ENCODE measurements at places on chromosomes 11 and 22. TPM values are rescaled to one million over a fixed set of nuclear protein-coding genes. Genes with fewer than 3 reads are reported as not detected.

The MPPED1 gene
- not detected for total RNA-seq

The CDC42BPG gene
- total RNA-seq: under 0.01 TPM

The PKDREJ gene
- total RNA-seq: not detected

The CCDC81 gene
- 5.6 TPM for total RNA-seq

The BTG4 gene
- not detected for total RNA-seq

The DBX1 gene
- not detected for total RNA-seq

The API5 gene
- 59.9 TPM for total RNA-seq

The OR51I1 gene
- total RNA-seq: not detected

The LYVE1 gene
- total RNA-seq: not detected

The DDX25 gene
- not detected for total RNA-seq

The BRMS1 gene
- 57.9 TPM for total RNA-seq

The SLC2A11 gene
- 3.2 TPM for total RNA-seq

The AQP11 gene
- 1.4 TPM for total RNA-seq

DNA sequence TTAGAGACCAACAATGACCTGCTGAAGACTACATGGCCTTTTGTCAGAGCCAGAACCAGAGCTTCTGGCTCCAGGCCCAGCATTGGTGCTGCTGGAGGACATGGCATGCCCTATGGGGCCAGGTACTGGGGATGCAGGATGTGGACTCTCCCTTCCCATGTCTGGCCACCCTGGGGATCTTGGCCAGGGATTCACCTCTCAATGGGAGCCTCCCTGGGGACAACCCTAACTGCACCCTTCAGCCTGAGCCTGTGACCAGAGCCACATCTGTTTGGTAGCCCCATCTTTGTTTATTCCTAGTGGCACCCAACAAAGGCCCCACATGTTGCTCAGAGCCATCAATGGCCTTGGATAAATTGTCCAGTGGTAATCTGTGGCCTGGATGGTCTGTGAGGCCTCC, 5.8 kb downstream of the KLHL35 start:
- no peak for DNase-seq
- peaks cover 21% of the 10 kb centered on the region for H3K27me3 ChIP-seq
- no peak overlapping the region for H3K27ac ChIP-seq
- H3K36me3 ChIP-seq: peaks cover 17% of the 10 kb centered on the region
- no peak overlapping the region for H3K4me3 ChIP-seq

- no peak for DNase-seq
- H3K27ac ChIP-seq: no peak overlapping the region
These were observed 13.8 kb downstream of the TSPAN32 start for GRCh38 chr11:2315395-2316168.

GRCh38 chr11:23320131-23320530, 459.9 kb upstream of the CCDC179 start:
- H3K36me3 ChIP-seq: no peaks in the 10 kb centered on the region
- DNase-seq: no peak
- H3K27ac ChIP-seq: no peak overlapping the region
- no peak overlapping the region for H3K4me3 ChIP-seq
- H3K4me1 ChIP-seq: no peaks in the 10 kb centered on the region

- H3K4me3 ChIP-seq: no peak overlapping the region
- H3K4me1 ChIP-seq: peaks cover 4% of the 10 kb centered on the region
- peaks cover 9% of the 10 kb centered on the region for H3K27me3 ChIP-seq
- no peak for DNase-seq
- no peak overlapping the region for H3K27ac ChIP-seq
These were observed 50.9 kb downstream of the THAP12 start for GRCh38 chr11:76329983-76330382.

DNA sequence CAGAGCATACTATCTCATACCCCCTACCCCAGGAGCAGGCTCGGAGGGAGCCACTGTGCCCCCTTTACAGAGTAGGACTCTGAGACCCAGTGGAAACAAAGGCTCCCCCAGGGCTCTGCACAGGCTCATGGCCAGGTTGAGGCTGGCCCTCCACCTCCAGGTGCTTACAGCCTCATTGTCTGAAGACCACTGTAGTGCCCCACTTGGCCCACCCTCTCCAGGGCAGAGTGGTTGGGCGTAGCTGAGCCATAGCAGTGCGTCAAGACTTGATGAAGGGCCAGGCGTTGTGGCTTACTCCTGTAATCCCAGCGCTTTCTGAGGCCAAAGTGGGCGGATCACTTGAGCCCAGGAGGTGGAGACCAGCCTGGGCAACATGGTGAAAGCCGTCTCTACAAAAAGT, 1.7 kb downstream of the ANKRD13D start:
- H3K36me3 ChIP-seq: peaks cover 32% of the 10 kb centered on the region
- no peaks in the 10 kb centered on the region for H3K27me3 ChIP-seq
- DNase-seq: no peak

GRCh38 chr11:128505449-128506065, 81.8 kb downstream of the ETS1 start:
- peaks cover 49% of the 10 kb centered on the region for H3K4me1 ChIP-seq
- no peak overlapping the region for H3K4me3 ChIP-seq
- no peaks in the 10 kb centered on the region for H3K27me3 ChIP-seq
- no peak overlapping the region for H3K27ac ChIP-seq
- DNase-seq: no peak

DNA sequence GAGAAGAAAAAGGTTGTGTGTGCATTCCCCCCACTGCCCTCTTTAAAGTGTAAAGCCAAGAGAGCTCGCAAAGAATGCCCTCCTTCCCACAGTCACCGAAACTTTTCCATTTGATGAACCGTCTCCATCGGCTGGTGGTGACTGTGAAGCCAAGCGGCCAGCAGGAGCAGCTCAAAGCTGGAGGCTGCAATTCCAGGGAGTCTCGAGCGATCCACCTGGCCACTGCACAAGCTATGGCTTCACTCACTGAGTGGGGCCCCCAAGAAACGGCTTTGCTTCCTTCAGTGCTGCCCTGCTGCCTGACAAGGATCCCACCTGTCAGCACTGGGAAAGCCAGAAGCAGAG, 117.7 kb downstream of the ABTB2 start:
- no peaks in the 10 kb centered on the region for H3K36me3 ChIP-seq
- peaks cover 8% of the 10 kb centered on the region for H3K4me1 ChIP-seq
- H3K27me3 ChIP-seq: no peaks in the 10 kb centered on the region
- DNase-seq: no peak
- no peak overlapping the region for H3K27ac ChIP-seq

- H3K4me1 ChIP-seq: peaks cover 1% of the 10 kb centered on the region
- no peak for DNase-seq
- no peaks in the 10 kb centered on the region for H3K27me3 ChIP-seq
- no peak overlapping the region for H3K4me3 ChIP-seq
These were observed 10.9 kb downstream of the TRIM22 start for GRCh38 chr11:5700421-5701054.

DNA sequence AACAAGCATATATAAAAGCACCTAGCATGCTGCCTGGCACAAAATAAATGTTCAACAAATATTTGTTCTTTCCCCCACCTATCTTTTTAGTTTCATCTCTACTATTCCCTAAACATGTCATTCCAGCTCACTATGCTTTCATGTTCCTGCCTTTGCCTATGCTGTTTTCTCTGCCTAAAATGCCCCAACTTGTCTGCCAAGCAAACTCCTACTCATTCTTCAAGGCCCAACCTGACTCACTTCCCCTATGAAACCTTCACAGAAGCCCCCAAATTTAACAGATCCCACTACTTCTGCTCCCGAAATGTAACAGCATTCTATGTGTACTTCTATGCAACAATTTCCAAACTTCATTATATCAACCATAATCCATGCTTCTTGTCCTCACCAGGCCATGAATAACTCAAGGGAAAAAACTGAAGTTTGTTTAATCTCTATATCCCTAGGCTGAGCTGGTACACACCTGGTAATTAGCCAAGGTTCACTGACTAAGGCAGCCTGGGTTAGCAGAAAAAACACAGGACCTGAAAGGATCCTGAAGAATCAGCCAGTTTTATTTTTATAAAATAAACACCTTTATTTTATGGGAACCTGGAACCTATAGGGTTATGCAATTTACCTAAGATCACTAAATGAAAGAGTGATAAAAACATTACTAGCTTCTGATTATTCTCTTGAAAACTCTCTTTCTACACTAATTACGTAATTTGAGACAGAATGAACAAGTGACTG, 72.2 kb downstream of the PAK1 start:
- no peak for DNase-seq
- no peak overlapping the region for H3K27ac ChIP-seq
- H3K36me3 ChIP-seq: no peaks in the 10 kb centered on the region
- no peak overlapping the region for H3K4me3 ChIP-seq
- H3K27me3 ChIP-seq: no peaks in the 10 kb centered on the region

GRCh38 chr22:23180893-23181720, 798 bp downstream of the BCR start:
- H3K4me3 ChIP-seq: peak overlapping the region; percentile 98
- peaks cover 10% of the 10 kb centered on the region for H3K36me3 ChIP-seq
- H3K27ac ChIP-seq: peak overlapping the region; percentile 40
- H3K27me3 ChIP-seq: no peaks in the 10 kb centered on the region

DNA sequence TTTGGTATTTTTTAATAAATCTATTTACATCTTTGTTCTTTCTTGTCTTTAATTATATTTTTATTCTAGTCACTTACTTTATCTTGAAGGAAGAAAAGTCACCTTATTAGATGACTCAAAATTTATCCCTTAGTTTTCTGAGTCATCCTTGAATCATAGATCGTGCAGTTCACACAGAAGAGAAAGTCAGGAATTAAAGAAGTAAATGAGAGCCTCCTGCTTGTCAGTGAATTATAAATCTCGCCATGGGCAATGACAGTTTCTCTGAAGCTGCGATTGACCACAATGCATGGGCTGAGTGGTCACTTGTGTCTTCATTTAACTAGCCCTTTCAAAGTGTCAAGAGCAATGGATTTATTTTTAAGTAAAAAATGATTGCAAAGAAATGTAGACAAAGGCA, 91.2 kb downstream of the LUZP2 start:
- peak; percentile 79 for DNase-seq
- no peaks in the 10 kb centered on the region for H3K36me3 ChIP-seq
- H3K27ac ChIP-seq: no peak overlapping the region
- no peaks in the 10 kb centered on the region for H3K27me3 ChIP-seq

GRCh38 chr22:48840112-48840949, 987.3 kb downstream of the BRD1 start:
- H3K4me3 ChIP-seq: no peak overlapping the region
- H3K4me1 ChIP-seq: no peaks in the 10 kb centered on the region
- H3K36me3 ChIP-seq: no peaks in the 10 kb centered on the region
- H3K27me3 ChIP-seq: no peaks in the 10 kb centered on the region
- DNase-seq: no peak

- no peaks in the 10 kb centered on the region for H3K27me3 ChIP-seq
- peaks cover 34% of the 10 kb centered on the region for H3K36me3 ChIP-seq
- H3K4me1 ChIP-seq: peaks cover 12% of the 10 kb centered on the region
- H3K4me3 ChIP-seq: no peak overlapping the region
- no peak for DNase-seq
These were observed 23.5 kb upstream of the ARHGAP8 start for GRCh38 chr22:44728761-44729324.

DNA sequence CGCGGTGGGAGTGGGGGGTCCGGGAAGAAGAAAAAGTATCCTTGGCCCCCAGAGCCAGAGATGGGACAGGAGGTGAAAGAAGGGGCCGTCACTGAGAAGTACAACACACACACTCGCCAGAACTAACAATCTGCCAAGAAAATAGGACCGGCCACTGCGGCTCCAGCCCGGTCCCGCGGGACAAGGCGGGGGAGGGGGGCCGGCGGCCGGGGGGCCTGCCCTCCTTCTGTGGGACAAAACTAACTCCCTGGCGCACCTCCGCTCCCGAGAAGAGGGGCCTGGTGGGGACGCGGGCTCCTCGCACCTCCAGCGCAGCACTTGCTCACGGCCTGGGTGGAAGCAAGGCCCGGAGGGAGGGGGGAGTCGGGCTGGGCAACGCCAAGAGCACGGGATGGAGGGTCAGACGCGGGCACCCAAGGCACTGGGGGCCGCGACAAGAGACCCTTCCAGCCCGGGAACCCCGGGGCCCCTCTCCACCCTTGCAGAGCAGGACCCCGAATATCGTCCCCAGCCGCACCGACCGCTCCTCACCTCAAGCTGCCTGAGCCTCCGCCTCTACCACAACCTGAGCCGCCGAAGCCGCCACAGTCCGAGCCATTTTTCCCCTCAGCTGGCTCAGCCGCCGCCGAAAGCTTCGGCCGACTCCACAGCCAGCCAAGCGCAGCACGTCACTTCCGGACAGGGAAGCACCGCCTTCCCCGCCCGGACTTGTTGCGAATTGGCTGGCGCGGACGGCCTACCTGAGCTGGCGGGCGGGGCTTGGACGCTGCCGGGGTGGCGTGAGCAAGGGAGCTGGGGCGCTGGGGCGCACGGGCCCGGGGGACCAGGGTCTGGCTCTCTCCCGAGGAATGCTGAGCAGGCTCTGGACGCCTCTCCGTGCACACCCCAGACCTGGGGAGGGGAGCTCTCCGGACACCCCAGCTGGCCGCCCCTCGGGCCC, at the start of gene PIK3C2A:
TSS of gene PIK3C2A (minus strand) at position 670 of the 940 bp plus-strand sequence. CDS start 38,245 bp downstream, outside the sequence.
- H3K36me3 ChIP-seq: no peaks in the 10 kb centered on the region
- peak within 1 kb of the TSS; percentile 96 for H3K4me3 ChIP-seq
- H3K4me1 ChIP-seq: no peaks in the 10 kb centered on the region
- peak; percentile 90 for DNase-seq
- H3K27me3 ChIP-seq: no peaks in the 10 kb centered on the region

GRCh38 chr11:74620531-74620930, 28.1 kb downstream of the POLD3 start:
- no peaks in the 10 kb centered on the region for H3K27me3 ChIP-seq
- H3K4me1 ChIP-seq: peaks cover 2% of the 10 kb centered on the region

- H3K36me3 ChIP-seq: no peaks in the 10 kb centered on the region
- DNase-seq: peak; percentile 11
- peak overlapping the region; percentile 87 for H3K27ac ChIP-seq
- H3K27me3 ChIP-seq: no peaks in the 10 kb centered on the region
- no peak overlapping the region for H3K4me3 ChIP-seq
These were observed 35.9 kb downstream of the PIK3C2A start for GRCh38 chr11:17171916-17172315.

DNA sequence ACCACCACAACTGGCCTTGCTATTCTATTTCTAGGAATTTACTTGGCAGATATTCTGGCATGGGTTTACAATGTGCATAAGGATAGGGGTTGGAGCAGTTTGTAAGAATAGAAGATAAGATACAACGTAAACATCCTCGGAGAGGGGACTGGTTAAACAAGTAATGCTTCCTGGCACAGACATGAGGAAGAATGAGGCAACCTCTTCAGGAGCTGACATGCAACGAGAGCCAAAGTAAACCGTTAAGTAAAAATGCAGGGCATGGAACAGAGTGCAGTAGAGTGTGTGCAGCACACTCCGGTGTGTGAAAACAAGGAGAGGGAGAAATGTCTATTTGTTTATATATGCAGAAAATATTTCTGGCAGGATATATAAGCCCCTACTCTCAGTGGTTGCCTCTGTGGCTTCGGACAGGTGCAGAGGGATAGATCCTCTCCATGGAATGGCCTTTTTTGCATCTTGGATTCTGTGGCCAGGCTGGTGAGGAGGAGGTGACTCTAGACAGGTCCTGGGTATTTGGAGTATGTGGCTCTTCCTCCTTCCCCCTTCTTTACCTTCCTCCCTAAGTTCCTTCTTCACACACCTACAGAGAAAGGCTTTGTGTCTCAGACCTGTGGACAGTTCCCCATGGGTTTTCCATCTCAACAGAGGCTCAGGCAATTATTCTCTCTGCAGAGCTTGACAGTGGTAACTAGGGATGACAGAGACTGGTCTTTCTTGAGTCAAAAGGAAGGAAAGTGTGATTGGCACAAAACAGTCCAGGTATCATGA, 2.5 kb downstream of the RAB36 start:
- H3K4me1 ChIP-seq: peaks cover 17% of the 10 kb centered on the region
- no peaks in the 10 kb centered on the region for H3K27me3 ChIP-seq
- no peak overlapping the region for H3K4me3 ChIP-seq
- no peaks in the 10 kb centered on the region for H3K36me3 ChIP-seq

All from IMR-90 (cell line).